ENCODE measurements at places on chromosomes 11 and 22.

DNA sequence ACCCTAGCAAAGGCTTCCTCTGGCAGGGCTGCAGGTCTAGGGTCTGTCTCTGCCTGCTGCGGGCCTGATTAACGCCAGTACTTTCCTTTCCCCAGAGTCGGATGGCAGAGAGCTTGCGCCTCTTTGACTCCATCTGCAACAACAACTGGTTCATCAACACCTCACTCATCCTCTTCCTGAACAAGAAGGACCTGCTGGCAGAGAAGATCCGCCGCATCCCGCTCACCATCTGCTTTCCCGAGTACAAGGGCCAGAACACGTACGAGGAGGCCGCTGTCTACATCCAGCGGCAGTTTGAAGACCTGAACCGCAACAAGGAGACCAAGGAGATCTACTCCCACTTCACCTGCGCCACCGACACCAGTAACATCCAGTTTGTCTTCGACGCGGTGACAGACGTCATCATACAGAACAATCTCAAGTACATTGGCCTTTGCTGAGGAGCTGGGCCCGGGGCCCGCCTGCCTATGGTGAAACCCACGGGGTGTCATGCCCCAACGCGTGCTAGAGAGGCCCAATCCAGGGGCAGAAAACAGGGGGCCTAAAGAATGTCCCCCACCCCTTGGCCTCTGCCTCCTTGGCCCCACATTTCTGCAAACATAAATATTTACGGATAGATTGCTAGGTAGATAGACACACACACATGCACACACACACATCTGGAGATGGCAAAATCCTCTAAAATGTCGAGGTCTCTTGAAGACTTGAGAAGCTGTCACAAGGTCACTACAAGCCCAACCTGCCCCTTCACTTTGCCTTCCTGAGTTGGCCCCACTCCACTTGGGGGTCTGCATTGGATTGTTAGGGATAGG, 18.6 kb downstream of the RSPH14 start:
- DNase-seq = no peak

- no peak for DNase-seq
These were observed 608.2 kb downstream of the TBC1D22A start for GRCh38 chr22:47370448-47371262.

DNA sequence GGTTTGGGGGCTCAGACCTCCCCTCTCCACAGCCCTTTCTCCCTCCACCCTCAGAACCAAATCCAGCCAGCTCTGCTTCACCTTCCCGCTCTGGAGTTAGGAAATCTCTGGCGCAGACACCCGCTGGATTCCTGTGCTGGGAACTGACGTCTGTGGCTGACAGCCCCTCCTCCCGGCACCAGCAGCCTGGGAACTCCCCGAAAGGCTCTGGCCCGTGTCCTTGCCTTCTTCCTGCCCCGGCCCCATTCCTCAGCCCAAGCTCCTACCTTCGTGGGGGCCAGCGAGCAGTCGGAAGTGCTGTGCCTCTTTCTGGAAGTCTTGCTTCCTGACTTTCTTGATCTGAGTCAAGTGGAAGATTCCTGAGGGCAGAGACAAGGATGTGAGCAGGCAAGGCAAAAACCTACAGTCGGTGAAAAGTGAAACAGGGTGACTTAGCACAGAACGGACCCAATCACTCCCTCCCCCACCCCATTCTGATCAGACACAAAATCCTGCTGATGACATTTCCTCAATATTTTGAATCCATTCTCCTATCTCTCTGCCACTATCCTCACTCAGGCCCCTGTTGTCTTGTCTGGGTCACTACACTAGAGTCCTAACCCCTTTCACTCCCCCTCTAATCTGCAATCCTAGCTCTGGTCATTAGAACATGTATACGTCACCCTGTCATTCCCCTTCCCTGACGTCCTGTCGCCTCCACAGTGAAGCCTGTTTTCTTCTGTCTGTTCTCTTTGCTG, 34.1 kb downstream of the CHRDL2 start:
- no peak for DNase-seq

DNA sequence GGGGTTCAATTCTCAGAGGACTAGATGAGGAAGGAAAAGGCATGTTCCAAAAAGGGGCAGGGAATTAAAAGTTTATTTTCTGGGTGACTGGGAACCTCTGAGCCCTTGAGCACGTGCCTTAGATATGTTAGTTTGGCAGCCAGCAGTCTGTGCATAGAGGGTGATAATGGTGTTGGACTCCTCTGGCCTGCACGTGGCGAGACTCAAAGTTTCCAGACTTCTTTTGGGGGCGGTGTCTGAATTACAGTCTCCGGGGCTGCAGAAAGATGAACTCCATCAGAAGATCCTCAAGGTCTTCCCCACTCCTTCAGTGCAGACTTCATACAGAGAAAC, 861 bp upstream of the ZNRF3 start:
- peak; percentile 6 for DNase-seq

DNA sequence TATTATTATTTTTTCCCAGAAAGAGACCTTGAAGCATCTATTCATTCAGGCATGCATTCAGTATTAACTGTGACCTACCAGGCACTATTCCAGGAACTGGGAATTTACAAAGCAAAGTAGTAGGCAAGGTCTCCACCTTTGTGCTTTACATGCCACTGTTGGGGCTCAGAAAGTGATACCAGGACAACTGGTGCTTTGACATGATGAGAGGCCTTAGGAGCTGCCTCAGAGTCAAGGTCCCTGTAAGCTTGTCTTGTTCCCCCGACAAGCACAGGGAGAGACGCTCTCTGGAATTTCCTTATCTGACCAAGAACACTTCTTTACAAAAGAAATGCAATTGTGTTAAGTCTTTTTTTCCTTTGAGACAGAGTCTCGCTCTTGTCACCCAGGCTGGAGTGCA, 2.3 kb upstream of the HMOX1 start:
- DNase-seq = no peak

DNA sequence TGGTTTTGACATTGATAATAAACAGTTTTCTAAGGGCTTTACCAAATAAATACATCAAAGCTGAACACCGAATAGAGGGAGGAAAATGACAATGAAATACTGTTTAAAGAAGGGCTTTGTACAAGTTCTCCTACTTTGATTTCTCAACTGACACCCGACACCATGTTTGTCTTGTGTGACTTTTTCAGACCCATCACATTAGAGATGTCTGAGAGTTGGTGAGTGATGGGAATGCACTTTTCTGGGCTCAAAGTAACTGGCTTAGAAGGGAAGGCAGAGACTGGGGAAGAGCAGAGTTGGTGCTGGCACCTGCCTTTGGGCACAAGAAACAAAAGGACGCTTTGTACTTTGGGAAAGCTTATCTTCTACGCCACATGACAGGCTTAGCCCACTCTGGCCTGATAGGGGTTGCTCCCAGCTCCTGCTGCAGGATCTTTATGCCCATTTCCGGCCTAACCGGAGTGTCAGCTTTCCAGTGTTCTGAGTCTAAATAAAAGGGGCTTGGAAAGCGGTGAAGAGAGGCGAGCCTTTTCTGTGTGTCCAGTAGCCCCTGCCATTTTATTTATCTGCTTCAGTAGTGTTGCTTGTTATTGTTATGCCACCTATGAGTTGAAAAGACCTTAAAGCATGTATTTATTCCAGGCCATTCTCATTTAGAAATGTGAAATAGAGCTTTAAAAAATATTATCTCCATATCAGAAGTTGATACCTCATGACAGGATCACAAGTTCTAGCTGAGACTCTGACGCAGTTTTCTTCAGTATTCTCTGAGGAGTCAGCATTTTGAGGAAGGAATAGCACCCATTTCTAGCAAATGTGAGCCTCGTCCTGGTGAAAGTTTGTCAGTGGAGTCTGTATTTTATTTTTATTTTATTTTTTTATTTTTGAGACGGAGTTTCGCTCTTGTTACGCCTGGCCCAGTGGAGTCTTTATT, 24.2 kb downstream of the KREMEN1 start:
- DNase-seq = no peak

GRCh38 chr11:73235236-73235786, 17.2 kb downstream of the P2RY2 start:
- no peak for DNase-seq

GRCh38 chr11:87372065-87372464, 334.3 kb downstream of the TMEM135 start:
- DNase-seq = no peak
